ENCODE measurements at places on chromosomes 2 and 18.

- no peak for DNase-seq
These were observed 286.6 kb downstream of the RIT2 start for GRCh38 chr18:42828881-42829280.

DNA sequence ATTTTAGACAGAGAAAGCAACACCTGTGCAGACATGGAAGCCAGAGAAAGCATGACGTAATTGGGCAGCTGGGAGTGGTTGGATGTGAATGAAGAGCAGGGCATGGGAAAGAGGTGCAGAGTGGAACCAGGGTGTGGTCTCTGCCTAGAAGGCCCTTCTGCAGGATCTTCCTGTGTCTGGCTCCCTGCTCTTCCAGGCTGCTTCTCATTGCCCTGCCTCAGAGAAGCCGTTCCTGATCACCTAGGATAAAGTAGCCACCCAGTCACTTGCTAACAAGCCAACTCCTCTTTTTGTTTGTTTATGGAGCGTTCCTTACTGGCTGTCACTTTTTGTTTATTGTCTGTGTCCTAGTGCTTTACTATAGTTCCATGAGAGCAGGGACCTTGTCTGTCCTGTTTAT, 28.5 kb downstream of the GALNT1 start:
- no peak for DNase-seq

DNA sequence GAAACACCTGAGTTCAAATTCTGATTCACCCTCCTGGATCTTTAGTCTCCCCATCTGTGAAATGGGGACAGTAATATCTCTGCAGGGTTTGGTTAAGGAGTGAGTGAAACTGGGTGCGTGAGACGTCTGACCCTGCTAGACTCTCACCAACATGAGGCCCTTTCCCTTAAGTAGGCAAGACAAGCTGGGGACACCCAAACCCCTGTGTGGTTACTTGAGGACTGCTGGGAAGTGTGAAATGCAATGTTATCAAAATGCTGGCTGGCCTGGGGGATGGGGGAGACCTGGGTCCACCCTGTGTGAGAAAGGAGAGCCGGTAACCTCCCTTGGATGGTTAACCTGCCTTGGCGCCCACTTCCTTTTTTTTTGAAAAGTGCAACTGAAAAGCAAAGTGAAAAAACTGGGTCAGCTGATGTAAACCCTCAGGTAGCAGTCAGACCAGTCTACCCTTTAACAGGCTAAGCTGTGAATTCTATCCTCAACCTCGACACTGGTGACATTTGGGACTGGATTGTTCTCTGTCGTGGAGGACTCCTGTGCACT, 82.3 kb downstream of the INPP5D start:
- no peak for DNase-seq

- DNase-seq: no peak
These were observed 210.6 kb downstream of the BABAM2 start for GRCh38 chr2:28101123-28101522.

- DNase-seq: no peak
These were observed 20.2 kb upstream of the DLX1 start for GRCh38 chr2:172065111-172065510.

DNA sequence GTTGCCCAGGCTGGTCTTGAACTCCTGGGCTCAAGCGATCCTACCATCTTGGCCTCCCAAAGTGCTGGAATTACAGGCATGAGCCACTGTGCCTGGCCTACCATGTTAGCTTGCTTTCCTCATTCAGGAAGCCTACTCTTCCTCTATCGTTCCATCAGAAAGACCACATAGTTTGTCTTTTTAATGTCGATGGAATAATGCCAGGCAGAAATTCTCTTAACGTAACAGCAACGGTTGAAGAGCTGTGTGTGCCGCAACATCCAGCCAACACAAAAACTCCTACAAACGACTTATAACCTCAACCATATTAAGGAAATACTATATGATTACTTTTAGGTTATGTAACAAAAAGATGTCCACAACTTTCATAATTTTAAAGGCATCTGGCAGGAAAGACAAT, 10.5 kb downstream of the ITGB1BP1 start:
- DNase-seq: no peak

GRCh38 chr2:88545118-88545517, 82.1 kb downstream of the EIF2AK3 start:
- DNase-seq: no peak

- no peak for DNase-seq
These were observed 57.3 kb upstream of the FAM117B start for GRCh38 chr2:202577250-202578183.

- DNase-seq: no peak
These were observed 51.2 kb downstream of the ATIC start for GRCh38 chr2:215363039-215363438.

- DNase-seq: no peak
These were observed 2.6 kb upstream of the RBM43 start for GRCh38 chr2:151264157-151264825.

- DNase-seq: no peak
These were observed 23.5 kb upstream of the C18orf32 start for GRCh38 chr18:49510393-49511115.

- no peak for DNase-seq
These were observed 450.6 kb upstream of the ST6GAL2 start for GRCh38 chr2:107336526-107336925.

DNA sequence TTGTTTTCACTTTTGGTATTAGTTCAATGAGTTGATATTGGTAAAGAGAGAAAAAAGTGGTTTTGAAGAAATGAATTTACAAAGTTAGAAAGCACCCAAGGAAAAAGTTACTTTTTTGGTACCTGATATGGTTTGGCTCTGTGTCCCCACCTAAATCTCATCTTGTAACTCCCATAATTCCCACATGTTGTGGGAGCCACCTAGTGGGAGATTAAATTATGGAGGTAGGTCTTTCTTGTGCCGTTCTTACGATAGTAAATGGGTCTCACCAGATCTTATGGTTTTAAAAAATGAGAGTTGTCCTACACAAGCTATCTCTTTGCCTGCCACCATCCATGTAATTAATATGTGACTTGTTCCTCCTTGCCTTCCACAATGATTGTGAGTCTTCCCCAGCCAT, 965.6 kb upstream of the NRXN1 start:
- no peak for DNase-seq

DNA sequence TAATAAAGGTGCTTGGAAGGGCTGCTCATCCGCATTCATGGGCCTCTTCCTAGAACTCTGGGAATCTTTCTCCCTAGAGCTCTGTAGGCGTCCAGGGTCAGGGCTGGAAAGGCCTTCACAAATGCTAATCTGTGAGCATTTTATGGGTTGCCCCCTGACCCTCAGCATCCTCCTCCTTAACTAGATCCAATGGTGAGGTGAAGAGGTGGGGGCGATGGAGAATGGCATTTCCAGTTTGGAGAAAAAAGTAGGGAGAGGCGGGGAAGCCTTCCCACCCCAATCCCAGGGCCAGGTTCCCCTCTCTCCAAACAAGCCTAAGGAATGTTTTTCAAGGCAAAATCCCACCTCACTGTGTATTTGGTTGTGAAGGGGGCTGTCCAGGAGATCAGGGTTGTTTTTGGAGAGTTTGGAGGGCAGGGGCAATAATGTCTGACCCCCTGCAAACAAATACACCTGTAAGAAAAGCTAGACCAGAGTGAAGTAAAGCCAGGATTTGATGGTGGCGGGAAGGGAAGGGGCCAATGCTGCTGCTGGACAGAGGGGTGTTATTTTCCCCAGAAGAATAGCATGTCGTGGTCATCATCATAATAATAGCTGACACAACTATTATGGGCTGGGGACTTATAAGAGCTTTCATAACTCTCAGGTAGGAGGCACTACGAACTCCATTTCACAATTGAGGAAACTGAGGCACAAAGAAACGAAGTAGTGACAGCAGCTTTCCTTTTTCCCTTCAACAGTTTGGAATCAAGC, 1.4 kb upstream of the MYCN start:
- DNase-seq: no peak

- no peak for DNase-seq
These were observed 185.9 kb downstream of the SLC39A10 start for GRCh38 chr2:195842932-195843331.

GRCh38 chr2:224711859-224712665, 4.1 kb downstream of the CCDC195 start:
- DNase-seq: no peak

DNA sequence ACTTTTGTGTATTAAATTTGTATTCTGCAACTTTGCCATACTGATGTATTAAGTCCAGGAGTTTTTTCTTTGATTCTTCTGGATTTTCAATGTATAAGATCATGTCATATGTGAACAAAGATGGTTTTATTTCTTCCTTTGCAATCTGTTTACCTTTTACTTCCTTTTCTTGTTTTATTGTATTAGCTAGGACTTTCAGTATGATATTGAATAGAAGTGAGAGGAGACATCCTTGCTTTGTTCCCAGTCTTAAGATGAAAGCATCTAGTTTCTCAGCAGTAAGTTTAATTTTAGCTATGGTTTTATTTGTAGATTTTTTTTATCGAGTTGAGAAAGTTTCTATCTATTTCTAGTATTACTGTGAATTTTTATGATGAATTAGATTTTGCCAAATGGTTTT, 25.5 kb downstream of the VRK2 start:
- no peak for DNase-seq

DNA sequence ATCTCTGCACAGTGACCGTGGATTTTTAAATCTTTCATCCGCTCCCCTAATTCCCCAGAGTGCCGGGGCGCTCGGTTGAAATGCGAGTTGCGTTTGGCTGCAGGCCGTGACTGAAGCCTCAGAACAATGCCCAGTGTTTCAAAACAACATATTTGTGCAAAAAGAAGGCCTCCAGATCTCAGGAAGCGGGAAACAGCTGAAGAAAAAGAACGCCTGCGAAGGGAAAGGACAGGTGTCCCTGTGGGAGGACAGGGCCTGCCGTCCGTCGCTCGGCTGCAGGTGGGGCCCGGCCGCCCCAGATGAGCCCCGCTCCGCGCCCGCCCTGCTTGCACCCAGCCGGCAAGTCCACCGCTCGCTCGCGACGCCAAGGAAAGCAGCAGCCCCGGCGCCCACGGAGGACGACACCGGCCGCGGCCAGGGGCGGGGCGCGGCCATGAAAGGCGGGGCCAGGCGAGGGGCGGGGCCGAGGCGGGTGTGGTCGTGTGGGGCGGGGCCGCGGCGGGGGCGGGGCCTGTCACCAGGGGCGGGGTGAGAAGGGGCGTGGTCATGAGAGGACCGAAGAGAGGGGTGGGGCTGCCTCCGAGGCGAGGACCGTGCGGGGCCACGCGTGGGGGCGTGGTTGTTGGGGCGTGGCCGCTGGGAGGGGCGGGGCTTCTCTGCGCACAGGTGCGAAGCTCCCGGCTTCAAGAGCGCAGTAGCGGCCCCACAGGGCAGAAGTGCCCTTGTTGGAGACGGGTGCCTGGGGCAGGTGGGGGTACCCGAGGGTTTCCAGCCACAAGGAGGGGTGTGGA, 17.6 kb upstream of the BOK start:
- DNase-seq: no peak

DNA sequence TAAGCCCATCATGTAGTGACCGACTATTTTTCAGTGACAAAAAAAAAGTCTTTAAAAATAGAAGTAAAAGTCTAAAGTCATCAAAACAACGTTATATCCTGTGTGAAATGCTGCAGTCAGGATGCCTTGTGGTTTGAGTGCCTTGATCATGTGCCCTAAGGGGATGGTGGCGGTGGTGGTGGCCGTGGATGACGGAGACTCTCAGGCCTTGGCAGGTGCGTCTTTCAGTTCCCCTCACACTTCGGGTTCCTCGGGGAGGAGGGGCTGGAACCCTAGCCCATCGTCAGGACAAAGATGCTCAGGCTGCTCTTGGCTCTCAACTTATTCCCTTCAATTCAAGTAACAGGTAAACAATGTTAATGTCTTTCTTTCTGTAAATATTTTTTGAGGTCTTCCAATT, at the start of gene CD28:
CD28 (plus strand) TSS at position 237 of the 400 bp plus-strand sequence; CDS start at position 295, 58 bp downstream.
- DNase-seq: no peak

DNA sequence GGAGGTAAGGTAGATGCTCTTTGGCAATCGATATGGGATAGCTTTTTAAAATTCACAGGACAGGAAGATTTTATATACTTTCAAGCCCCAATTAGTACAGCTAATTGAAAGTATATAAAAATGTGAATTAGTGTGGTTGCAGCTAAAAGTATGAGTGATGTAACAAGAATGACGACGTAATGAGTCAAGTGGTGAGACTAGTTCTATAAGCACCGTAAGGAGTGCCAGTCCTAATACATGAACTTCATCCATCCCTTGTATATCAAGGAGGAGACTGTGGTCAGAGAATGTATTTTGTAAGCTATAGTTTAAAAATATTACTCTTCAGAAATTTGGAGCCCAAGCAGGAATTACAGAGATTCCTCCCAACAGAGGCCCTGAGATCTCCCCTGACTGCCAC, 25.8 kb downstream of the DNAJC27 start:
- no peak for DNase-seq

- no peak for DNase-seq
These were observed 427.1 kb downstream of the LRRTM4 start for GRCh38 chr2:77095096-77095495.

GRCh38 chr18:79518683-79519128, 123.0 kb downstream of the NFATC1 start:
- no peak for DNase-seq

GRCh38 chr2:98465456-98466226, 21.0 kb downstream of the INPP4A start:
- DNase-seq: no peak
